ENCODE measurements at places on chromosomes 4 and X. TPM values are rescaled to one million over a fixed set of nuclear protein-coding genes. Genes with fewer than 3 reads are reported as not detected.

GRCh38 chrX:40169193-40170101 is 71.7 kb upstream of the BCOR start:
- peak overlapping the region; percentile 79 for H3K27ac ChIP-seq
- H3K4me1 ChIP-seq: peaks cover 18% of the 10 kb centered on the region
- no peaks in the 10 kb centered on the region for H3K36me3 ChIP-seq
- peaks cover 35% of the 10 kb centered on the region for H3K27me3 ChIP-seq

- H3K4me3 ChIP-seq: no peak overlapping the region
- peaks cover 7% of the 10 kb centered on the region for H3K4me1 ChIP-seq
- no peak overlapping the region for H3K27ac ChIP-seq
- H3K27me3 ChIP-seq: no peaks in the 10 kb centered on the region
- no peak for DNase-seq
- no peaks in the 10 kb centered on the region for H3K36me3 ChIP-seq
Measured at GRCh38 chr4:72375073-72375736, 193.8 kb downstream of the ADAMTS3 start.

DNA sequence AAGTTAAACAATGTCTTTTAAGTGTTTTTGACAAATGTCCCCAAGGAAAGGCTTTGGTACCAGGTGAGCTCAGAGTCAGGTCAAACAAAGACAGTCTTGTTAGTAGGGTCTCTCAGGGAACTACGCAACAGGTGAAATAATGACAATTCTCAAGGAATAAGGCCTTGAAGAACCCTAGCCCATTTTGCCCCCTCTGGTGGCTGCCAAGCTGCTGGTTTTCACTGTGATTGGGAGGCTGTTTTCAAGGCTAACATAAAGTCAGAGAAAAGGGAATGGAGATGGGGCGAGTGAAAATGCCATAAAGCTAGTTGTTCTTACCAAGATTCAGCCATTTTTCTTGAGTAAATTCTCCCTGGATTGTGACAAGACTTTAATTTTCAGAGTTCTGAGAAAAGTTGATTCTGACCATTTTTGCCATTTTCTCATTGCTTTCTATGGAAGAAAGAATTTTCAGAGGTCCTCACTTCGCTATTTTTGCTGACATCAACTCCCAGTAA is 58.7 kb downstream of the RWDD4 start:
- no peak overlapping the region for H3K4me3 ChIP-seq
- no peaks in the 10 kb centered on the region for H3K36me3 ChIP-seq
- no peaks in the 10 kb centered on the region for H3K4me1 ChIP-seq
- DNase-seq: no peak
- H3K27ac ChIP-seq: no peak overlapping the region

ADH1A gene
- not detected for total RNA-seq

COX7B2 gene
- not detected for total RNA-seq

ACE2 gene
- total RNA-seq: 1.9 TPM

Data from adrenal gland (tissue), 19 donors.